LHCN-M2 (cell line): ENCODE measurements at places on chromosomes 5 and 9. TPM values are rescaled to one million over a fixed set of nuclear protein-coding genes. Genes with fewer than 3 reads are reported as not detected.

SPINK13 gene
- total RNA-seq = not detected in 2 replicates

EPB41L4A gene
- total RNA-seq = not detected in 2 replicates

RETREG1 gene
- 2.4 and 4.0 TPM in 2 replicates for total RNA-seq

RC3H2 gene
- total RNA-seq = 32.7 and 43.1 TPM in 2 replicates

SLC36A3 gene
- total RNA-seq = not detected in 2 replicates

- DNase-seq = no peak
These were observed 253.9 kb downstream of the SH3GL2 start for GRCh38 chr9:17832812-17833211.

GRCh38 chr5:473551-474192 lies 30.7 kb downstream of the EXOC3 start:
- peak; percentile 38 for DNase-seq

DNA sequence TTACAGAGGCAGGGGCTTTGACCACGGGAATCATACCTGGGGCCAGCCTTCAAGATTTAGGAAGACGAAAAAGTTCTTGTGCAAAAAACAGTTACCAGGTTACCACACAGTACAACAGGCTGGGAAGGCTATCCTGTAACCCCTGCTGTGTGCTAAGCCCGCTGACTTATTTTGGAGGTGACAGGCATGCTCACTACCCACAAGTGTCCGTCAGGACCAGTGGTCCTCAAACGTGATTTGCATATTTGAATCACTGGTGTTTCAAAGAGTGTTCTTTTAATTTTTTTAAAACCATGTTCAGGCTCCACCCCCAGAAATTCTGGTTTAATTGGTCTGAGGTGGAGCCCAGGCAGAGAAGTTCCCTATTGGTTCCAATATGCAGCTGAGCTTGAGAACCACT lies 146.6 kb downstream of the TTLL11 start:
- DNase-seq = peak; percentile 9

- DNase-seq = no peak
These were observed 123.2 kb upstream of the OTULINL start for GRCh38 chr5:14458414-14458813.

DNA sequence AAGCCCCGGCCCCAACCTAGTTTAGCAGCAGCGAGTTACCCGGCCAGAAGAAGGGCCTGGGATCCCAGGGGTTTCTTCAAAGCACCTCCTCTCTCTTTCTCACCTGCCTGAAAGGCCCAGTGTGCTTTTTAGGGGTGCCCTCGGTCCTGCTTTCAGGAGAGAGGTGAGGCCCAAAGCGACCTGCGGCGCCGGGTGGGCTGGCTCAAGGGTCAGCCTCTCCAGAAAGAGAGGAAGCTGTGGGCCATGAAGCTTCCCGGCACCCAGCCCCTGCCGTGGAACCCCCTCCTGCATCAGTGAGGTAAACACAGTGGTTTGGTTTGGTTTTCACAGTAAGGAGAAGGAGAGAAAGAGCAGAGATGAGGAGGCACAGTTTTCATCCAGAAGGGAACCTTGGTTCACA lies 4.3 kb downstream of the FOXB2 start:
- DNase-seq = no peak

DNA sequence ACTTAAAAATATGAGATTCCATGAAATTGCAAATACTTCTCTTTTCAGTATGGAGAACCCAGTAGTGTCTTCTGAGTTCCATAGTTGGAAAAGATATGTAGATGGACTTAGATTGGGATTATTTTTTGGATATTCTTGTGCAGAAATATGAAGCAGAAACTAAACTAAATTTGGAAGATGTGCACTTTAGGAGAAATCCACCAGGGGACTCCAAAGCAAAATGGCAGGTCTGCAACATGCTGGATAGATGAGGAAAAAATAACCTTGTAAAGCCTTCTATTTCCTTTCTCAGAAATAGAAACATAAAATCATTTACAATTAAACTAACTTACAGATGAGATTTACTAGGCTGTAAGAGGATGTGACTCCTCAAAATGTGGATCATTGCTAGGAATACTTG lies 49.2 kb upstream of the MINAR2 start:
- peak; percentile 17 for DNase-seq

DNA sequence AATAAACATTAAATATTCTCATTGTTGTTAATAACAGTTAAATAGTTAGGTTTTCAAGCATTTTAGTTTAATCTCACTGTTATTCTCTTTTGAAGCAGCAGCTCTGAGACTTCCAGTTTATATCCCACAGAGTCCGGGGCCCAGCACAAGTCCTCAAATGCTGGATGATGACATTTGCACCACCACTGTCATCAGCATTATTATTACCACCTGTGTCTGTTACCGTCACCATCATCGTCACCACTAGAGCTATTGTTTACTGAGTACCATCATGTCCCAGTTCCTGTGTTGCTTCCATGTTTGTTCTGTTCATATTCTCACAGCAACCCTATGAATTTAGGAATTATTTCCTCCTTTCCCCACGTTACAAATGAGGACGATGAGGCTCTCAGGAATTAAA lies 169.2 kb upstream of the NR3C1 start:
- DNase-seq = no peak

- no peak for DNase-seq
These were observed 26.5 kb downstream of the UBE2R2 start for GRCh38 chr9:33843312-33843961.

DNA sequence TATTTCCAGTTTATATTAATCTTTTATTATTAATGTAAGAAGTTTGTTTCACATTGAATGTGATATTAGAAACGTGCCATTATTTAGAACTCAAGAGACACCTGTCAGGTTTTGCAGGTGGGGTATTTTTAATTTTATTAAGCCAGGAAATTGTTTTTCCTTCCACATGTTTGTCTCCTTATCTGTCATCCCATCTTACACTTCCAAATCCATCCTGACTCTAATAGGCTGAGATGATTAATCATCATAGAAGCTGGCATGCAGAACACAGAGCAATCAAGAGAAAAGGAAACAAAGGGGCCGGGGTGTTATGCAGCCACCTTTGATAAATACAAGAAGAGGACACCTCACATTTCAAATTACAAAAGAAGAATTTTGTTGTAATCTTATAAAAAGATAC lies 506.5 kb downstream of the ISL1 start:
- DNase-seq = no peak

GRCh38 chr9:110950041-110950645 lies 88.1 kb downstream of the LPAR1 start:
- DNase-seq = peak; percentile 80

GRCh38 chr5:164027738-164028137 lies 522.3 kb downstream of the MAT2B start:
- peak; percentile 1 for DNase-seq

DNA sequence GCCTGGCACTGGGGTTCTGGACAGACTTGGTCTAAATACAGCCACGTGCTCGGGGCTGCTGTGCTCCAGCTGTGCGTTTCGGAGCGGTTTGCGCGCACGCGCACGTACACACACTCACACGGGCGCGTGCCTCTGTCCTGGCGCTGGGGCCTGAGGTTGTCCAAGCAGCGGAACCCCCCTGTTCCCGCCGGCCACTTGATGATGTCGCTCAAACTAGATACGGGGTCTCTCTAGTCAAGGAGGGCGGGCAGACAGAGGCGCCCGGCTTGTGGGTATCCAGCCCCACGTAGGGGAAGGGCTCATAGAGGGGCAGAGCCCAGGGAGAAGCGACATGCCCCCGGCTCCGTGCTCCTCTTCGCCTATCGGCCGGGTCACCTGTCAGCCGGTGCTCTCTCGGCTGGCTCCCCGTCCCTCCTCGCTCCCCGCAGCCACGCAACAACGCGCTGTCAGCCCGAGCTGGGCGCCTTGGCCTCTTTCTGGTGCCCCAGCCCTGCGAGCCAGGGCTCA lies 8.9 kb downstream of the NR2F1-AS1 start:
- no peak for DNase-seq

- no peak for DNase-seq
These were observed 1.8 kb upstream of the LRRC14B start for GRCh38 chr5:189486-189885.
